ENCODE measurements at places on chromosomes 2 and 18.

DNA sequence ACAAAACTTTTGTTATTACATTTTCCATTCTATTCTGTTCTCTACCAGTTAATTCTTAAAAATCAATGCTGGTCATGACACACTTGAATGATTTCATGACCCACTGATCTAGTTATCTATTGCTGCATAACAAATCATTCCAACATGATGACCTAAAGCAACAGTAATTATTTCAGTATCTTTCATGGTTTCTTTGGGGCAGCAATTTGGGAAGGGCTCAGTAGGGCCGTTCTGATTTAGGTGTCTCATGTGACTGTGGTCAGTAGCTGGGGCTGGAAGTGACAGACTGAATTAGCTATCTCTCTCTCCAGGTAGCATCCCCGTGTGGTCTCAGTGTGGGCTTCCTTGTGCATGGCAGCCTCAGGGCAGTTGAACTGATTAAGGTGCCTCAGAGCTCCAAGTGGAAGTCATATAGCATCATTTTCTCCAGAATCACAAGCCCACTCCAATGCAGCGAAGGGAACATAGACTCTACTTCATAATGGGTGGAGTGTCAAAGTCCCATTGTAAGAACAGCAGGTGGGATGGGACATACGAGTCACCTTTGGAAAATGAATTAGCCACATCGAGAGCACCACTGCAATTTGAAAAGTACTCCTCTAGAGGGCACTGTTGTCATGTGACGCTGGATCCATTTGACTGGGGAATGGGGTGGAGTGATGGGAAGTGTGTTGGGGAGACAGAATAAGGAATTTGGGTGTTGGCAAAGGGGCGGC is 39.1 kb upstream of the FAM136A start:
- peak; percentile 14 for DNase-seq

GRCh38 chr2:159617646-159618045 is 1.3 kb upstream of the BAZ2B start:
- DNase-seq, result no peak

- no peak for DNase-seq
These were observed 119.0 kb upstream of the CYRIA start for GRCh38 chr2:16784652-16785051.

GRCh38 chr2:80852079-80852807 is 547.7 kb upstream of the LRRTM1 start:
- no peak for DNase-seq

DNA sequence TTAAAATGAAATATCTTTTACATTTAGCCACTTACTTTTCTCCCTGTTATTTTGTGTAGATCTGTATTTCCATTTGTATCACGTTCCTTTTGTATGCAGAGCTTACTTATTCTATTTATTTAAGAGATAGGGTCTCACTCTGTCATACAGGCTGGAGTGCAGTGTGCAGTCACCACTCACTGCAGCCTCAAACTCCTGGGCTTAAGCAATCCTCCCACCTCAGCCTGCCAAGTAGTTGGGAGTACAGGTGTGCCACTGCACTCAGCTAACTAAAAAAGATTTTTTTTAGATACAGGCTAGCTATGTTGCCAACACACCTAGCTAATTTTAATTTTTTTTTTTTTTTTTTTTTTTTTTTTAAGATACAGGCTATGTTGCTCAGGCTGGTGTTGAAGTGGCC is 10.9 kb downstream of the PTPN18 start:
- DNase-seq, result no peak

GRCh38 chr2:120746144-120746543 is 10.5 kb downstream of the GLI2 start:
- no peak for DNase-seq

- DNase-seq, result no peak
These were observed 131.1 kb upstream of the RIOK3 start for GRCh38 chr18:23321996-23322395.

GRCh38 chr2:70981866-70982810 is 3.7 kb downstream of the ANKRD53 start:
- no peak for DNase-seq

GRCh38 chr2:122236925-122237324 is 481.5 kb downstream of the TSN start:
- DNase-seq, result no peak

- no peak for DNase-seq
These were observed 54.0 kb downstream of the ST6GAL2 start for GRCh38 chr2:106831816-106832569.

DNA sequence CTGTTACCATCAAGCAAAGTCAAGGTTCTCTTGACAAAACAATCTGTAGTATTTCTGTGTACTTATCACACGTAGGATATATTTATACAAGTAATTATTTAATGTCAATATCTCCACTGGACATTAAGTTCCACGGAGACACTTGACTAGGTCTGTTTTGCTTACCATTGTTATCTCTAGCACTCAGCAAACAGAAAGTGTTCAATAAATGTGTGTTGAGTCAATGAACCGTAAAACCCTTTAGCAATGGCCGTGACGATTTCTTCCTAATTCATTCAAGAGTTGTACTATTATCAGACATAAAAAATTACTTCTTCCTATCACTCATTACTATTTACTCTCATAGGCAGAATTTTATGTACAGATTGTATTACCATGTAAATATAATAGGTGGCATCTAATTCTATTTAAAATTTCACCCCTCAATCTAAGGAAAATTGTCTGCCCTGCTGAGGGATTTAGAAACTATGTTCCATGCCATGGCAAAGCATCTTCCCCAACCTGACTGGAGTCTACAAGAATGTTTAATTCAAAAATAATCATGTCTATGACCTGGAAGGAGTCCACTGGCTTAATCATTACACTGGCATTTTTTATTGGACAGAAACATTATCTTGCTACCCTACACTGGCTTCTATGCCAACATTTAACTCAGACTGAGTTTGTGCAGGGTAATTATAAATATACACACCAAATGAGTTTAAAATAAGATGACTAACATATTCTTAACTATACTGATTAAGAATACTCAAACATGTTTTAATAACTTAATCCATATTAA is 301.9 kb downstream of the ZEB2 start:
- no peak for DNase-seq

GRCh38 chr2:123958011-123958410 is 67.1 kb upstream of the CNTNAP5 start:
- no peak for DNase-seq

- no peak for DNase-seq
These were observed 112.2 kb upstream of the NCKAP5 start for GRCh38 chr2:133680343-133681049.

GRCh38 chr2:217667512-217667911 is 335.3 kb downstream of the TNS1 start:
- no peak for DNase-seq

- DNase-seq, result no peak
These were observed 3.7 kb upstream of the ESPNL start for GRCh38 chr2:238096311-238097011.

DNA sequence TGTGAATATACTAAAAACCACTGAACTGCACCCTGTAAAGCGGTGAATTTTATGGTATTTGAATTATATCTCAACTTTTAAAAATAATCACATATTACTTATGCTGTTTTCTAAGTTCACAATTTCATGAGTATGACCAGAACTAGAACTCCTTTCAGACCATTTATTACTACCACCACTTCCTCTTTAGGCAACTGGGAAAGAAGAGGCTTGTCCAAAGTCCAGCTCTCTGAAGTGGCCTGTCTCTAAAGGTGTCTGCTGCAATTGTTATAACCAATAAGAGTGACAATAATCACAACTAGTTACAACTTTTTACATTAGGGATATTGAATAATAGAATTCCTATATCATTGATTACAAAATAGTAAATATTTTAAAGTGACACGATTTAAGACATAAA is 267.9 kb upstream of the PIK3C3 start:
- DNase-seq, result no peak

DNA sequence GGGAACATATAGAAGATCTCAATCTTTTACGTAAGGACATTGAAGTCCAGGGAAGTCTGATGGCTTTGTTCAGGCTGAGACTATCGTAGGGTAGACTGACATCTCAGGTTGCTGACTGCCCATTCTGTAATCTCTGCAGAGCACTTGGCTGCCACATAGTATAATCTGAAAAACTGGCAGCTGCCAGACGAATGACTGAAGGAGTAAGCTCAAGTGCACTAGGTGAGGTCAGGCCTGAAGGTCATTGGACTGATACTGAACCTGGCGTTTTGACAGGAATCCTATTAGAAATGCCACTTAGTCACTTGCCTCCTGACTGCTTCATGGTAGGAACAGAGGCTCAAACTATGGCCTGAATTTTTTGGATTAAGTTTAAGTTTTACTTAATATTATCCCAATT is 23.5 kb downstream of the GPD2 start:
- no peak for DNase-seq

DNA sequence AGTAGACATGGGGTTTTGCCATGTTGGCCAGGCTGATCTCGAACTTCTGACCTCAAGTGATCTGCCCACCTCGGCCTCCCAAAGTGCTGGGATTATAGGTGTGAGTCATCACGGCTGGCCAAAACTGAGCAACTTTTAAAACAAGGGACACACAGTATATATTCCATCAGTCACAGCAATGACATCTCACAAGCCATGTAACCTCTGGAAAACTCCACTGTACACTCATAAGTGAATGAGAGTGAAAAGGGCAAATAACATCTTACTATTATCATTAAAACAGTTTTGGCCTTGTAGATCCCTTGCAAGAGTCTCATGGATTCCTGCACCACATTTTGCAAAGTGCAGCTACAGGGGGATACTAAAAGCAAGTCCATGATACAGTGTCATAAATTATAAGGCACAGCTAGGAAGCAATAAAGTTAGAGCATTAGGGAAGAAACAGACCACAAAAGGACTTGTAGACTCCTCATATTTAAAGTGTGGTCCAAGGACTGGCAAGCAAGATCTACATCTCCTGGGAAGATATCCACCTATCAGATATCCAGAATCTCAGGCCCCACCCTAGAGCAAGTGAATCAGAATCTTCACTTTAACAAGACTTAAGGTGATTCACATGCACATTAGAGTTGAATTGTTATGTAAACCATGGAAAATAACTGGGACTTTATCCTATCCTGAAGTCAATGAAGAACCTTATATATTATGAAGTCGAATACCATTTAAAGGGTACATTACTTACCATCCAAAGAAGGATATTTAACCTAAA is 5.7 kb downstream of the SMC6 start:
- DNase-seq, result no peak

DNA sequence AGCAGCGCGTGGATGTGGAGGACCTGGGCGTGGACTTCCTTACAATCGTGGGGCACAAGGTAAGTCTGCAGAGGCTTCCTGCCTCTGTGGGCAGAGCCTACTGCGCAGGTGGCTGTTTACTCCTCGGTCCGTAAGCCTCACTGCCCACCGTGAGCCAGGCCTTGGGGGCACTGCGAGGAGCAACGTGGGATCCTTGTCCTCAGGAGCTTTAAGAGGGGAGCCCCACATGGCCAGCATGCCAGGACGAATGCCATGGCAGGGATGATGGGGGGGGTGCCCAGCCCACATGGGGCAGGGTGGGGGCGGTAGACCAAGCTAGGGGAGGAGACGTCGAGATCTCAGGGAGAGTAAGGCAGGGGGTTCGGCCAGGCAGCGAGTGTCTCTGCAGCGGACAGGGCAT is 18.0 kb upstream of the ESPNL start:
- no peak for DNase-seq

- no peak for DNase-seq
These were observed 1432.0 kb downstream of the DPP10 start for GRCh38 chr2:115874427-115874826.

DNA sequence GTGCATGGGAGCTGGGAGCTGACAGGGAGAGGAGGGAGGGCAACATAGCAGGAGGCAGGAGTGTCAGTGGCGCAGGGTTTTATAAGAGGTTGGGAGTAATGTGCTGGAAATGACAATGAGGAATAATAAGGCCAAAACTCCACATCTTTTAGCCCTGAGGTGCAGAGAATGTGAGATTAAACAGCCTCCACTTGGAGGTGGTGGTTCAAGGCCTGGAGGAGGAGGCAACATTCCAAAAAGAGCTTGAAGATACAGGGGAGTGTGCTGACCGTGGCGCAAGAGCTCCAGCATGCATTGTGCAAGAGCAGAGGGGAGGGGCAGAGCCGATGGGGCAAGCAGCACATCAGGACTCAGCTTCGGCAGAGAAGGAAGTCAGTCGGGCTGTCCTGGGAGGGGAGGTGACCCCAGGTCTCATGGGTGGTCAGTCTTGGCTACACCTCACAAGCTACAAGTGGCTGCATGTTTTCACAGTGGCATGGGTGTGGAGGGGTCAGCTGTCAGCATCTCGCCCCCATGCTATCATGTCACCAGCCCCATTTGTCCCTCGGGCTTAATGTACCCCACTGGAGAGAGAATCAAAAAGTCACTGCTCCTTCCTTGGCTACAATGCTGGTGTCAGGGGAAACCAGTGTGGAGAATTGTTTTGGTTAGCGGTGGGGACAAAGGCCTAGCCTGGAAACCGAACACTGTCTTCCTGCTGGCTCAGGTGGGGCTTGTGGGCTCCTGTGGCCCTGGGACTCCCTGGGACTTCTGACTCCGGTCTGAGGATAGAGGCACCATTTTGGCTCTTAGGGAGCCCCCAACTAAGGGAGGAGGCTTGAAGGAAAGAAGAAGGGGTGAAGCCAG is 208.0 kb downstream of the ZFP36L2 start:
- DNase-seq, result no peak

DNA sequence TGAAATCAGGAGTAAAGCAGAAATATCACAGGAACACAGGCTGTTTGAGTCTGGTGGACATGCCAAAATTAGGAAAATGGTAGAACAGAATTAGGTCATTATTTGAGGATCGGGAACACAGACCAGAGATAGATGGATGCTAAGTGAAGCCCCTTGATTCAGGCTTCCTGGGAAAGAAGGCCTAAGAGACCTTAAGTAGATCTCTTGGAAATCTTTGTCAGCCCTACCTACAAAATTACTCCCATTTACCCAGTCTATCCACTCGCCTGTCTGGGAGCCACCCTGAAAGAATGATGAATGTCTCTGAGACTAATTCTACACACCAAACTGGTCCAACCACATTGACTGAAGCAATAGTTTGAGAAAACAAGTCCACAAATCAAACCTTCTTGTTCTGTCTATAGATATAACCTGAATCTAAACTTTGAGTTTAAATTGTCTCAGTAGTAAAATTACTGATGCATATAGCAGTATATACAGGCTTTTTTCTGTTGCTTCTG is 36.6 kb upstream of the TANK start:
- DNase-seq, result no peak

GRCh38 chr18:8952174-8952573 is 150.3 kb upstream of the NDUFV2 start:
- DNase-seq, result no peak

- no peak for DNase-seq
These were observed 119.2 kb upstream of the CCDC68 start for GRCh38 chr18:55078303-55078932.

DNA sequence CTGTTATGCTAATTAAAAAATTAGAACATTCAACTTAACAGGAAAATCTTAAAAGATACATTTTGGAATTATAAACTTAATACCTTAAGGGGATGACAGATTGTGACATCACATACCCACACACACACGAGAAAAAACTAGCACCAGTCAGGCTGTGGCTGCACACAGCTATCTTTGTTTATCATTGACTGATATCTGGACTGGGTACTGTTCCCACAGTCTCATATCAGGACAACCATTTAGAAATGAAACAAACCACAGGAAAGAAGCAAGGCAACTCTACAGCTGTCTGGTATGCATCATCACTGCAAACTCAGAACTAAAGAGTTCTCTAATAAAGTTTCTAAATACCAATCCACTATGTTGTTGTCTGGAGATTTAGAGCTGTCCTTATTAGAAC is 210.9 kb upstream of the SMAD7 start:
- DNase-seq, result peak; percentile 43
